ENCODE measurements at places on chromosomes 4 and X. TPM values are rescaled to one million over a fixed set of nuclear protein-coding genes. Genes with fewer than 3 reads are reported as not detected.
A peak's percentile ranks its signal among the peaks of the same experiment; 100 is the strongest.

- no peak for DNase-seq
Observed at GRCh38 chrX:50629774-50630173, 159.1 kb upstream of the DGKK start.

The GLRA2 gene
- total RNA-seq = not detected

The PHEX gene
- 0.91 TPM for total RNA-seq

GRCh38 chr4:75031775-75032174 lies 98.9 kb downstream of the PARM1 start:
- DNase-seq = no peak

DNA sequence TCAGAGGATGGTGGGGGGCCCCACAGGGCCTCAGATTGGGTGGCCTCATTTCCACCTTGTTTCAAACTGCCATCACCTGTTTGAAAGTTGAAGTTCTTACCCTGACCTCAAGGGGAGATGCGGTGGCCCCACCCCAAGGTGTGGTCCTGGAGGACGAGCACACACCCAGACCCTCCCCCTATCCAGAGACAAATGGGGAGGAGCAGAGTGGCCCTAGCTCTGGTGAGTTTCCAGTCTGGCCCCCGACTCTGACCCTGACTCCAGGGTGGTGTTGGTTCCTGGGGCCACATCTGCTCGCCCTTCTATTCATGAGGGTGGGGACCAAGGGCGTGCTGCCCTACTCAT lies 36.3 kb upstream of the ADRA2C start:
- no peak for DNase-seq

The FAM241A gene
- 3.7 TPM for total RNA-seq

DNA sequence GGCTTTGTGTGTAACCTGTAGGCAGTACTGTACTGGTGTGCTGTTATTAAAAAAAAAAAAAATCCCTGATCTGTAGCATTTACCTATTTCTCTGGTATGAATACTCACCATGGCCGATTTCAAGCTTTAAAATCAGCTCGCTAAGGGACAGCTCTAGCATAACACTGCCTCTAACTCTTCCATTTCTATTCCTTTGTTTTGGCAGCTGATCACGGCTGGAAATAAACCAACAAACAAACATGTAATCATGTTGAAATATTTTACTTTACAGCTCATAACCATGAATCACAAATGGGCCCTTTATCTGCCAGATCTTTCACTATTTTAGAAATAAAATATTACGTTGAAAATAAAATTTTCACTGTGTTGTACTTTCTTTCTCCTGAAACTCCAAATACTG lies 60.5 kb upstream of the IL15 start:
- DNase-seq = no peak

The USP27X gene
- total RNA-seq = 2.5 TPM

DNA sequence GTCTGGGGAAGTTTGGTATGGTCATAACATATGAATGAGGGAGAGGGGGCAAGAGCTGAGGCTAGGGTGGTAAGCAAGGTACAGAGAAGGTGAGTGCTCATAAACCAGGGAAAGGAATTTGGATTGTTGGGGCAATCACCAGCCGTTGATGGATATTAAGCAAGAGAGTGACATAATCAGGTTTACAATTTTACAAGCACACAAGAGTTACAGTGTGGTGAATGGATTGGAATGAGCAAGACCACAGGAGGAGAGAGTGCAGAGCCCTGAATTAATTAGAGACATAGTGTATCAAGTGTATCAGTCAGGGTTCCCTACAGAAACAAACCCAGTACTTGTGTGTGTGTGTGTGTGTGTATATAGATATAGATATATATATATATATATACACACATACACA lies 18.7 kb upstream of the FMR1NB start:
- no peak for DNase-seq

DNA sequence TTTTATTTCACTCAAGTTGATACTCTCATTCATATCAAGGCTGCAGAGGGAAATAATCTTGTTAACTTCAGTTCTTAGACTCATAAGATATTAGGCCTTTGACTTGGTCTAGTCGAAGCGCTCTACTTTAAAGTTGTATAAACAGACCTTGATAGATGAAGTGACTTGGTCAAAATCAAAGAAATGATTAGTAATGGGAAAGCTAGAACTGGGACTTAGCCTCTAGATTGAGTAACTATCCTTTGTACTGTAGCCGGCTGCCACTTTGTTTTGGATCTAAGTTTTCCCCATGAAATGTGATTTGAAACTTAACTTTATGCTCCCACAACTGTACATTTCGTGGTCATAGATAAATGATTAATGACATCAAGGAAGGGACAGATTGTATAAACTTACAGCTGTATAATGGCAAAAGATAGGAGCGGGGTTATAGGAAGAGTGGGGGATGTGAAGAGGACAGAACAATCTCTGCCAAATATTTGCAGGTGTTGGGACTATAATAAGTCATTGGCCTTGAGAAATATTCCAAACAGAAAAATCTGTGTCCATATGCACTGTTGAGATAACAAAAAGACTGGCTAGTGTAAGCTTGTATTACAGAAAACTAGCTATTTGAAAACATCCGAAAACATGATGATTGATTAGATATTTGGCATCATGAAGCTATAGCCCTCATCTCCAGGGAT lies 17.2 kb downstream of the MID2 start:
- no peak for DNase-seq

DNA sequence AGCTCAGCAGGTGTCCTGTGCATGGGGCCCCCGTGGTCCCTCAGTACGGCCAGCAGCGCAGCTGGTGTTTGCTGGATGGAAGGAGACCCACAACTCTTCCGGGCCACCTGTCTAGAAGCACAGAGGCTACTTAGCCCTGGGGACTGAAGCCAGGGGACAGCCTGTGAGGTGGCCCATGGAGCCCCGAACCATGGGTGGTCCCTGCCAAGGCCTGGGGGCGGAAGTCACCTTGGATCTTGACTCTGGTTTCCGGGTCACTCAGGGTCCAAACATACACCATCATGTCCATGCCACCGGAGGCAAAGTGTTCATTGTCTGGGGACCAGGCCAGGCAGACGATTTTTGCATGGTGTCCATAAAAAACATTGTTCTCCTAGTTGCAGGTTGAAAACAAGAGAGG lies 39.5 kb downstream of the WDR1 start:
- DNase-seq = no peak

- DNase-seq = no peak
Observed at GRCh38 chr4:153628796-153629315, 55.2 kb upstream of the TLR2 start.

The PCDH7 gene
- total RNA-seq = not detected

GRCh38 chrX:6980981-6981380 lies 166.5 kb upstream of the STS start:
- no peak for DNase-seq

The NAP1L5 gene
- total RNA-seq = 8.6 TPM

- DNase-seq = no peak
Observed at GRCh38 chr4:146256328-146256727, 42.0 kb downstream of the REELD1 start.

DNA sequence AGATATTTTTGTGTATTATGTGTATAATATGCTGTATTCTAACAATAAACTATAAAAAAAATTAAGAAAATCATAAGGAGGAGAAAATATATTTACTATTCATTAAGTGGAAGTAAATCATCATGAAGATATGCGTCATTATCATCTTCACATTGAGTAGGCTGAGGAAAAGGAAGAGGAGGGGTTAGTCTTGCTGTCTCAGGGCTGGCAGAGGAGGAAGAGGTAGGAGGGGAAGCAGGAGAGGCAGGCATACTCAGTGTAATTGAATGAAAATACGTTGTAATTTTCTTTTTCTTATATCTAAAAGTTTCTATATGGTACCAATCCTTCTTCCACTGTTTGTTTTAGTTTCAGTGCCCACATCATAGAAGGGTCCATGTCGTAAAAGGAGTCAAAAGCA lies 9.8 kb upstream of the TMEM185A start:
- no peak for DNase-seq

The BBS12 gene
- 1.4 TPM for total RNA-seq

The CXorf49 gene
- not detected for total RNA-seq

- DNase-seq = no peak
Observed at GRCh38 chrX:74230094-74230493, 73.9 kb upstream of the ZCCHC13 start.

DNA sequence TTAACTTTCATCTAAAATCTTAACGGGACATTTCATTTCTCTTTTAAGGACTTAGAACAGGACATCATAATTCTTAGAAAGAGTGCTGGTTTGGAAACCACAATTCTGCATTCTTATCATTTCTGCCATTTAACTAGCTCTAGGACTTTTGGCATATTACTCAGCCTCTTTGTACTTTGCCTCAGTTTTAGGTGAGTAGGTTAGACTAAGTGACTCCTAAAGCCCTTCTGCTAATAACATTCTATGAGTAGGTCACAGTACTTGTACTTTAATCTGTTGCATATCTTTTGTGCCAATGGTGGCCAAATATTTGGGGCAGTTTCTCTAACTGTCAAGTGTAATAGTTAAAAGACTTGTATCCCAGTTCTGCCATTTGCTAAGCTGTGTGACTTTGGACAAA lies 115.4 kb upstream of the NUDT6 start:
- DNase-seq = no peak

DNA sequence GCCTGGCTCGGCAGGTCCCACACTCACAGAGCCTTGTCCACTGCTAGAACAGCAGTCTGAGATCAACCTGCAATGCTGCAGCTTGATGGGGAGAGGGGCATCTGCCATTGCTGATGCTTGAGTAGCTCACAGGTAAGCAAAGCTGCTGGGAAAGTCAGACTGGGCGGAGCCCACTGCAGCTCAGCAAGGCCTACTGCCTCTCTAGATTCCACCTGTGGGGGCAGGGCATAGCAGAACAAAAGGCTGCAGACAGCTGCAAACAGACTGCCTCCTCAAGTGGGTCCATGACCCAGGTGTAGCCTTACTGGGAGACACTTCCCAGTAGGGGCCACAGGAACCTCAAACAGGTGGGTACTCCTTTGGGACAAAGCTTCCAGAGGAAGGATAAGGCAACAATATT lies 110.6 kb upstream of the ADAMTS3 start:
- no peak for DNase-seq

DNA sequence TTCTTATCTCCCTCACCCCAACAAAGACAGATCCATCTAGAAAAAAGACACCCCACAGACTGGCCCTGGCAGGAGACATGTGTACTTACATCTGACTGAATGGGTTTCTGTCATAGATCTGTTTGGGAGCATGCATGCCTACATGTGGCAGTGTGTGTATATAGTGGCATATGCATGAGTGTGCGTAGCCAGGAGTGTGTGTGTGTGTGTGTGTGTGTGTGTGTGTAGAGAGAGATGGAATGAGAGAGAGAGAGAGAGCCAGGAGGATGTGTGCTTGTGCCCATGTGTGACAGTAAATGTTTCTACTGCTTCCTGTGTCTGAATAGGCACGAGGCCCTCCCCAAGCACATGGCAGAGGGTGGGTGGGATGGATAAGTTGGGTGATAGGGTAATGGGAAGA lies 37.1 kb downstream of the EFNB1 start:
- DNase-seq = no peak

The GPR173 gene
- total RNA-seq = not detected

DNA sequence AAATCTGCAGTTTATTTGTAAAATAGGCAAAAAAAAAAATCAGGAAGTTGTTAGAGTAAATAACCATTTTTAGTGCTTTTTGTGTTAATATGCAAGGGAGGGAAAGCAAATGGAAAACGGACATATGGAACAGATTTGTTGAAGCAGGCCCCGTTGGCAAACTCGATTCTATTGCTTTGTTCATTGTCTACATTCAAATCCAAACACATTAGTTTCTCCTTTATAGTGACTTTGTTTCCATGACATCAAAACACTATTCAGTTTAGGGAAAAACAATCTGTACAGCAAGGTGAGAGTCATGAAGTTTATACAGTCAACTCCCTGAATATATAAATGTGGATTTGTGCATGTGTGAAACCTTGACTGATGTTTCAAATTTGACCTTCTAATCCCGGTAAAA lies 142.2 kb downstream of the FAM47A start:
- no peak for DNase-seq

DNA sequence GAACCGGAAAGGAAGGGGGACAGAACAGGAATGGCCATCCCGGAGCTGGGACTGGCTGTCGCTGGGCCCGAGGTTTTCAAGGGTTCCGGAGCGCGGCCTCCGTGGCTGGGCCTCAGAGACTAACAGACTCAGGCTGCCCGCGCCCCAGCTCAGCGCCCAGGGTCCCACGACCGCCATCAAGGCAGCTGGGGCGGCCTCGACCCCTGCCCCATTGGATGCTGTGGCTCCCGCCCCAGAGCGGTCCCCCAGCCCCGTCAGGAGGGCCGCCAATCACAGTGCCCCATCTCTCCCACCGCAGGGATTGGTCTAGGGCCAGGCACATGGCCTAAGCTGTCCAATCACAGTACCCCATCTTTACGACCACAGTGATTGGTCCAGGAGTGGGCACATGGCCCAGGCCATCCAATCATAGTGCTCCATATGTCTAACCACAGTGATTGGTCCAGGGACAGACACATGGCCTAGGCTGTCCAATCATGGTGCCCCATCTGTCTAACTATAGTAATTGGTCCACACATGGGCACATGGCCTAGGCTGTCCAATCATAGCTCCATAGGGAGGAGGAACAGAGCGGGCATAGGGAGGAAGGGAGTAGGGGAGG lies 105.3 kb upstream of the NKX1-1 start:
- no peak for DNase-seq

DNA sequence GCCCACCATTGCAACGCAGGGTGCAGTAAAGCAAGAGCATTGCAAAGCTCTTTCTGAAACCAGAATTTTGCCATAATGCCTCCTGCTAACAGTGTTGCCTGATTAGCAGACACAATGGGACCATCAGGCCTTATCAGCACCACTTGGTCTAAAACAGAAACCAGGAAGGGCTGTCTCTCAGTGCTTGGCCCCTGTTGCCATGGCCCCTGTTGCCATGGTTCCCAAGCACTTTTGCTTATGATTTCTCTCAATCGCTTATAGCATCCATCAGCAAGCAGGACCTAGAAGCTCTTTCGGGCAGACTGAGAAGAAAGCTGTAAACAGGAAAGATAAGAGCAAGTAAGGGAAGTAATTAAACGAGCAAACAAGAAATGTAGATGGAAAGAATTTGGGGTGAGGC lies 36.8 kb downstream of the RTL5 start:
- DNase-seq = peak; percentile 53

The PITX2 gene
- not detected for total RNA-seq

DNA sequence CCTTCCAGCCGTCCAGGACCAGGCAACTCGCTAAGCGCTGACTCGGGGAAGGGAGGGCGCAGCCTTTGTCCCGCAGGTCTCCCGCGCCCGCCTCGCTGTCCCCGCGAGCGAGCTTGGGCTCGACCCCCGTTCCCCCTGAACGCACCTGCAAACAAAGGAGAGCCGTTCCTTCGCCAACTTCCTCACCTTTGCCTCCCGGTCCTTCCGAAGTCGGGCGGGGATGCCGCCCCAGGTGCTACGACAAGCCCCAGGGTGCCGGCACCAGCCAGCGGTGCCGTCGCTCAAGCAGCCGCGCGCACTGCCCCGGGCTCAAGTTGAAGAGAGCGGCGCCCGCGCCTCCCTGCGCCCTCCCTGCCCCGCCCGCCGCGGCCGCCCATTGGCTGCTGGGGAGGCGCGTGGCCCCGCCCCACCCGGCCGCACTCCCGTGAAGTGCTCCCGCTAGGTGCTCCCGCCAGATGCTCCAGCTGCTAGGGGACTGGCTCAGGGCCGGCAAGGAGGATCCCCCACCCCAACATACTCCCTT lies 107.1 kb downstream of the NSUN7 start:
- DNase-seq = no peak

The DKK2 gene
- not detected for total RNA-seq

- DNase-seq = no peak
Observed at GRCh38 chrX:55489314-55490009, at the start of gene USP51. Gene USP51, minus strand, starts transcription at chrX:55489848. Its CDS starts 909 bp downstream, at chrX:55488939.

- no peak for DNase-seq
Observed at GRCh38 chr4:67624939-67625338, 66.4 kb downstream of the STAP1 start.
